AG09309 (cell line): ENCODE measurements at places on chromosomes 2 and 18.

DNA sequence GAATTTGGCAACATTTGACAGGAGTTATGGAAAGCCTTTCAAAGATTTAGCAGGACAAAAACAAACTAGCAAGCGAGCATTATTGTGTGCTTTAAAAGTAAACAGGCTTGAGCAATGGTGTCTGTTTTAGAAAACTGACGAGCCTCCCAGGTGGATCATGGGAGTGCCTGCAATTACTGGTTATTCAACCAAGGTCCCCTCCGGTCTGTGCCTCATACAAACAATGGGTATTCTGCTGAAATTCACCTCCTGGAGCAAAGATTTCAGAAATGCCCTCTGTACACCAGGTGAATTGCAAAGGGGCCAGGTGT lies 22.4 kb downstream of the RTP5 start:
- DNase-seq, result no peak

DNA sequence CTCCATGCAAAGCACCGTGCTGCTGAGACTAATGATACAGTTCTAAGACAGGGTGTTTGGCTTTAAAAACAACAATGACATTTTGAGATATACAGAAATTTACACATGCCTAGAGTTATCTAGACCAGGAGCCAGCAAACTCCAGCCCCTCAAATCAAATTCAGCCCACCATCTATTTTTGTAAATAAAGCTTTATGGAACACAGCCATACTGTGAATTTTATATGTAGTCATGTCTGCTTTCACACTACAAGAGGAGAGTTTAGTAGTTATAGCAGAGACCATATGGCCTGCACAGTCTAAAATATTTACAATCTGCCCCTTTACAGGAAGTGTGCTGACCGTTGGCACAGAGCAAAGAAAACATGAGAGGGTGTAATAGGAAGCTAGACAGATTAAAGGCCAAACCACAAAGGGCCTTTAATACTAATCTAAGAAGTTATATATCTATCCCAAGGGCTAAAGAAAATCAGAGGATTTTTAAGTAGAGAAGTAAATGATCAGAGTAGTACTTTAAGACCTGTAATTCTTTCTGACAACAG lies 39.4 kb downstream of the NBAS start:
- DNase-seq, result no peak

- DNase-seq, result no peak
Measured at GRCh38 chr2:168085801-168086361, 161.5 kb downstream of the STK39 start.

DNA sequence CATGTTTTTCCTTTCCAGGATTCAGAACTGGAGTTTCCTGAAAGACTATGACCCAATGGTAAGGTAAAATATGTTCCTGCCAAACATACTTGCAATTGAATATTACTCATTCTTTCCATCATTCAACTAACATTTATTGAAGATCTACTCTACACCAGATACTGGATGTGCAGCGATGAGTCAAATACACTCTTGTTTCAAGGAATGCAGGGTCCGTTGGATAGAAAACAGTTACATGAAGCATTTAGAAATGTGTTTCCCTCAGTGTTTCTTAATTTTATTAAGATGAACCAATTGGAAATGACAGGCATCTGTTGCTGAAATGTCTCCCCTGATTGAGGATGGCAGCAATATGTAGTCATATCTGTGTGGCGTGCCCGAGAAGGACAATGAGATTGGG lies 14.8 kb upstream of the SLC66A3 start:
- DNase-seq, result peak; percentile 39
